CD4-positive, alpha-beta T cell treated with Interleukin-2 at 100 ng/mL for 4 hours (primary cell): ENCODE measurements at places on chromosomes 1 and 21.

DNA sequence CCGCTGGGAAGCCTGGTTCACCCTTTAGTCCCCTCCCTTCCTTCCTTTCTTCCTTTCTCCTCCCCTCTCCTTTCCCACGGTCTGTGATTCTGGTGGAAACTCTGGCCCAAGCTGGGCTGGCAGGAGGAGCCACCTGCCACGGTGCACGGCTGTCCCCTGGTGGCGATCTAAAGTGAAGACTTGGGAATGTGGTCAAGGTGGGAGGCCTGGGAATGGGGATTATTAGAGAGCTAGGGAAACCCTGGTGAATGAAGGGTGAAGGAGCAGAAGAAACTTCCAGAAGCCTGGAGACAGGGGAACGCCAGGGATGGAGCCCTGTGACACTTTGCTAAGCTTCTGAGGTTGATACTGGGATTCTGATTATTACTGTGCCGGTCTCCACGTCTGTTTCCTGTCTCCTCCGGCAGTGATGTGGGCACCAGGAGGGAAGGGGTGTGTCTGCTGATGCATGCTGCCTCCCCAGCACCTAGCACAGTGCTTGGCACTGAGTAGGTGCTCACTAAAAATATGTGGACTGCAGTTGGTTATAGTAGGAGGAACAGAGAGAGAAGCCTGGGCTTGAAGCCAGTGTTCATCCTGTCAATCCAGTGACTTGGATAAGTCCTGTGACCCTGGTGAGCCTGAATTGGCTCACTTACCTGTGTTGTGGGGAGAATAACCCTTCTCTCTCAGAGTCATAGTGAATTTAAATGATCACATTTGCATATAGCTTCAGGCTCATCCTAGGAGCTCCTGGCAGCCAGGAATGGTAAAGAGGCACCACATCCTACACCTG, 71.2 kb upstream of the NBPF3 start:
- peak; percentile 60 for DNase-seq

DNA sequence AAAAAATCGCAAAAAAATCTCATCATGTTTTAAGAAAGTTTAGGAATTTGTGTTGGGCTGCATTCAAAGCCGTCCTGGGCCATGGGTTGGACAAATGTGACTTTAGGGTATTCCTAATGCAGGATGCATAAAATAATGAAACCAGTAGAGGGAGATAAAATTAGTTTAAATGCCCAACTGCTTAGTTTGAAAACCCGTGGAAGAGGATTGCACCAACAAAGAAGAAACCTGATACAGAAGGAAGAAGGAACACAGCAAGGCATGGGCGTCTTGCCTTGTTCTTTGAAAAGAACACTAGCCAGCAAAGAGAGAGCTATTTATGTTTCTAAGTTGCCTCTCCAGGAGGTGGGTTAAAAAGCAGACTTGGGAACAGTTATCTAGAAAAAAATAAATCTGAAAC, 37.9 kb downstream of the WDR3 start:
- no peak for DNase-seq

DNA sequence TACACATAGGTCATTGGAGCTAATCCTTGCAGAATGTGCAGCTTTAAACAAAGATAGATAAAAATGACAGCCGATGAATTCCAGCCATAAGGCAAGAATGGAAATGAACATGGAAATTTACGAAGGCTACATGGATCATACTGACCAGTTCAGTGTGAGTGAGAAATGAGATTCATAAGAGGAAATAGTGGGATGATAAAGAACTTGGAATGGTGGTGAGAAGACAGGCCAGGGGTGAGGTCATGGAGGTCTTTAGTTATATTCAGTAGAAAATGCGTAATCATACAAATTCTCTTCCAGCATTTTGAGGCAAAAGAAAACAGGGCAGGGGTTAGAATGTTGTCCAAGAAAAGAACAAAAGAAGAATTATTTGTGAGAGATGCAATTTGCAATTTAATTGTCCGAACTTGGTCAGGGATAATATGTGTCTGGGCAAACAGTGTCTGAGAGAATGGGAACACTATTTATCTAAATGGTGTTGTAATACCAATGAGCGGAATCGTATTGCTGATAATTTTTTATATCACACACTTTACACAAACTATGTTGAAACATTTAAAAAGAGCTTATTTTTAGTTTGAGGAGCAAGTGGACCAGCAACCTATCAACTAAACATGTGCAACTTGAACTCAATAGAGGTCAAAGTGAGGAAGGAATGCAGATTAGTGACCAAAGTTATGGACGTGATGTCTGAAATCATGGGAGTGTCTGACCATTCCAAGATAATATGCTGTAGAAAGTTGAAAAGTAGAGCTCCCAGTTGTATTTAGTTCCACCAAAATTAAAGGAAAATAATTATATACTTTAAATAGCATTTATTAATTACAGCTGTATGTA, 739.0 kb upstream of the NCAM2 start:
- no peak for DNase-seq

GRCh38 chr1:24505816-24506215, 3.2 kb downstream of the RCAN3 start:
- DNase-seq = no peak

- DNase-seq = no peak
Measured at GRCh38 chr1:151221616-151222015, 23.3 kb downstream of the PIP5K1A start.

DNA sequence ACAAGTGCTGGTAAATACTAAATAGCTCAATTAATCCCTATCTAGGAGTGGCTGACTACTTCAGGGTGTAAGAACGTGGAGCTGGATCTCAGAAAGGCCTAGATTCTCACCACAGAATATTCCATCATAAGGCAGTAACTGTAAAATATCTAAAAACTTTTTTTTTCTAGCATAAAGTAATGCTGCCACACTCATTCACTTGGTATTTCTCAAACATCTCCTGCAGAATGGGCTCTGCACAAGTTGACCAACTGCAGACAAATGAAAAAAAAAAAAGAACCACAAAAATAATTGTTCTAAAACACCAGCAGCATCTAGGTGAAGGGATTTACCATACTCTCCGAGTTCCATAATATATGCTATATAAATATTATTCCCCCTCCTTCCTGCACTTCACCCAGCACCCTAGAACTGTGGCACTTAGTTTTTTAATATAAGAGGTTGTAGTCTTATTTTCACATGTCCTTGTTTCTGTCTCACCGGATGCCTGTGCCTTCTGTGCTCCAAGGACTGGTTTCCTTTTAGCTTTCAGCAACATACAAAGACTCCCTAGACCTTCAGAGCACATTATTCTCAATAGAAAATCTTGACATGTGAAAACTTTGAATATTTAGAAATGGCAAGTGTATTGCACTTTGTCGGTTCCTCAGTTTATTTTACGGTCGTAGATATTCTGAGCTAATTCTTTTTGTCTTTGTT, 8.9 kb downstream of the VSIG8 start:
- no peak for DNase-seq

GRCh38 chr21:15414057-15414456, 315.7 kb upstream of the USP25 start:
- no peak for DNase-seq

- DNase-seq = no peak
Measured at GRCh38 chr1:89633800-89634625, 1.1 kb downstream of the LRRC8C start.

DNA sequence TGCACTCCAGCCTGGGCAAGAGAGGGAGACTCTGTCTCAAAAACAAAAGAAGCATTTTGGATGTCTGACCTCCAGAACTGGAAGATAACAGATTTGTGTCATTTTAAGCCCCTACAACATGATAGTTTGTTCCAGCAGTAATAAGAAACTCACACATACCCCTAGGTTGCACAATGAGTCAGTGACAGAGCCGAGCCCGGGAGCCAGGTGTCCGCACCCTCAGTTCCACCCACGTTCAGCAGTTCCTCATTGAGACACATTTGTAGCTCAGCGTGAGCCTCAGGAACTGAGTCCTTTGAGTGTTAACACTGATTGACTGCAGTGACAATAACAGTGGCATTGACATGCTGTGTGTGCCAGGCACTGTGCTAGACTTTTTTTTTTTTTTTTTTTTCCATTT, 19.8 kb downstream of the LRRC38 start:
- no peak for DNase-seq

GRCh38 chr1:21384620-21385019, 55.3 kb upstream of the NBPF3 start:
- DNase-seq = no peak

DNA sequence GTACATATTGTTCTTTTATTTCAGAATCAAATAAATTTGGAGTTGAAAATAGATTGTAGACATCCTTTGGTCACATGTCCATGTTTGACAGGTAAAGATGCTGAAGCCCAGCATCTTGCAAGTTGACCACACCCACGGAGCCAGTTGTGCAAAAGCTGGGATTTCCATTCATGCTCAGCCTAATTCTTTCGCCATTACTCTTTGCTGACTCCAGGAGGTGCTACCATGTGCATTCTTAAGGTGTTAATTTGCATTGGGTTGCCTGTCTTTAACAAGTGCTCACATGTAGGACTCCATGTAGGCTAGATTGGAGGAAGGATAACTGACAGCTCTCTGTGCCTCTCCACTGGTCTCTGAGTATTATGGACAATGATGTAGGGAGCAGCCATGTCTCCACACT, 660.7 kb downstream of the LMO4 start:
- DNase-seq = no peak

DNA sequence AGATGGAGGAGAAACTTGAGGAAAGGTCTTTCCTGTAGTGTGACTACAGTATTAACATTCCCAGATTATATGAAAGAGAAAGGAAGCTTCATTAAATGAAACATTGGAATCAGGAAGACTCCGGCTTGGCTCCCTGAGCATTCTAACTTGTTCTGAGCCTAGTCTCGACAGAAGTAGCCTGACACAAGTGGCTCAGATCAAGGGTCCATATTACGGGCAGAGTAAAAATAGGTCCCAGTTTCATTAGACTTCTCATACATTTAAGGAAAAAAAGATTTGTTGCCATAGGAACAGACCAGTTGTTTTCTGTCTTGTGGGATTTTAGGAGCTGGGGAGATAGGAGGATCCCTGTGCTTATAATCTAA, 12.8 kb downstream of the SMAP2 start:
- DNase-seq = no peak

GRCh38 chr21:39077876-39078275, 105.4 kb downstream of the PSMG1 start:
- DNase-seq = no peak

GRCh38 chr1:186838380-186839040, 9.8 kb downstream of the PLA2G4A start:
- no peak for DNase-seq

DNA sequence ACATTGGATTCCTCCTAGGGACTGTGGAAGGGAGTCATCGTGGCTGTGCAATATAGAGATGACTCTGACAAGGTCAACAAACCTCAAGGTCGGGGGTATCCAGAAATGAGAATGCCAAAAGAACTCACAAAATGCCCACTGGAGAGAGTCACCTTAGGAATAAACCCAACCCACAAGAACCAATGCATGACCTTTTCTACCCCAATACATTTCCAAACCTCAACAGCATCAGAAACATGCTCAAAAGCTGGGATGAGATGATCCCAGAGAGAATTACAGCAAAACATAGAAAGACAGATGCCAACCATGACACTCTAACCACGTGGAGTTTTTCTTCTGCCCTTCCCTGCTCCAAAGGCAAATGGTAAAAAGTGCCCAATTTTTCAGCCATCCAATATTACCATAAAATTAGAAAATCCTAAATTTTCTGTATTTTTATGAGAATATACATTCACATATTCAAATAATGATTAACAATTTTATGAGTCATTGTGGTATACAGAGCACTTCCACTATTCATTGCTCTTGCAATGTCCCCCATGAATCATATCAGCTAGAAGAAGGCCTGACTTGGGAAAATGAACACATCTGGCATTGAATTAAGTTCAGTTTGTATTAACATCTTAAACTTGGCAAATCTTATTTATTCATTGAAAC, 88.2 kb upstream of the PALMD start:
- no peak for DNase-seq

DNA sequence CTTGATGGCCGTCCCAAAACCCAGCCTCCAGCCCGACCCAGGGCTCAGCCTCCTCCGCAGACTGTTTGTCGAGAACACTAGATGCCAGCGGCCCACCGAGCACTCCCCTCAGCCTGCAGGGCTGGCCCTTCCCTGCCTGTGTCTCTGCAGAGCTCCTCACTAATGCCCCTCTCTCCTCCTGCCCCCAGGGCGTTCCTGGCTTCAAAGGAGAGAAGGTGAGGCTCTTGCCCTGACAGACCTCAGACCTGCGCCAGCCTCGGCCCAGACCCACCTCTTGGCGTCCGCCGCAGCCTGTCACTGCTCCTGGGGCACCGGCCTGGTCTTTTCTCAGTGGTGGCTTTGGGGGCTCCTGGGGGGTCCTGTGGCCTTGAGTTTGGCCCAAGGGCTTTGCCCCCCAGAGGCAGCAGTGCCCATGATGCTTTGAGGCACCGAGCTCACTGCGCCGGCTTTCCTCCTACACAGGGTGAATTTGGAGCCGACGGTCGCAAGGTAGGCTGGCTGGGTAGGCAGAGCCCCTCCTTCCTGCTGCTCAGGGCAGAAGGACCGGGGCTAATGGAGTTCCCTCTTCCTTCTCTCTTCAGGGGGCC, 18.4 kb downstream of the COL6A2 start:
- no peak for DNase-seq

GRCh38 chr1:18535391-18536210, 54.9 kb downstream of the KLHDC7A start:
- no peak for DNase-seq

- DNase-seq = no peak
Measured at GRCh38 chr1:145863282-145864018, 4.6 kb upstream of the PIAS3 start.

DNA sequence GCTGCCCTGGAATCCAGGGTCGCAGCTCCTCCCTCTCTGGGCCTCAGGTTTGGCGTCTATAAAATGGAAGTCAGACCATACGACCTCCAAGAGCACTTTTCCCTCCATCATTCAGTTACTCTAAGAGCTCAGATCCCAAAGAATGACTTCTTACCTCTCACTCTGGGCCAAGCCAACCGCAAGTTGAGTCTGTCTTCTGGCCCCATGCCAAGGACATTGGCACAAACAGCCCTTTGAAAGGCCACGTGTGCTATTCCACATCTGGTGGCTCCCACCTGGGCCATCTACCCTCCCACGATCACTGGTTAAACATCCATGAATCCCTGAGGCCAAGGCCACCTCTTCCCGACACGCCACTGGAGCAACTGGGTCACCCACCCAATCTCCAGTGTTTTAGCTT, 12.4 kb downstream of the SLC2A7 start:
- DNase-seq = no peak

DNA sequence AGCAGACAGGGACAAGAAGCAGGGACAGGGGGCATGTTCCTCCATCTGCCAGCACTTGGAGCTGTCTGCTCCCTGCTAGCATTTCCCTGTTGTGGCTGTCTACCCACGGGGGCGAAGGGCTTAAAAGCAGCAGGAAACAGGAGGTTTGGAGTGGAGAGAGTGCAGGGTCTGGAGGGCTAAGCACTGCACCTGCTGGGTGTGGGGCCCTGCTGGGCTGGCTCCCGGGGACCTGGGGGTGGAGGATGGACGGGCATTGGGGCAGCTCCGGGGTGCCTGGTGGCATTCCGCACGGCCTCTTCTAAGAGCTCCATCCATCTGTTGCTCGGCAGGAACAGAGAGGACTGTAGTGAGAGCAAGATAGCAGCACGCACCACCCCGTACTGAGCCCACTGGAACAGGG, 21.2 kb downstream of the LRRC71 start:
- DNase-seq = no peak

GRCh38 chr1:197807739-197808453, 32.6 kb upstream of the DENND1B start:
- no peak for DNase-seq

GRCh38 chr1:81754424-81754823, 46.3 kb upstream of the ADGRL2 start:
- no peak for DNase-seq

- DNase-seq = no peak
Measured at GRCh38 chr1:207787776-207788175, 35.9 kb downstream of the CD46 start.

GRCh38 chr1:240282061-240282830, 190.6 kb downstream of the FMN2 start:
- DNase-seq = no peak

GRCh38 chr1:106677721-106678120, 378.8 kb upstream of the PRMT6 start:
- DNase-seq = no peak
